ENCODE measurements at places on chromosomes 3 and 15. TPM values are rescaled to one million over a fixed set of nuclear protein-coding genes. Genes with fewer than 3 reads are reported as not detected.

Gene RTP1
- total RNA-seq: not detected

Gene IMP3
- total RNA-seq: 126 TPM

DNA sequence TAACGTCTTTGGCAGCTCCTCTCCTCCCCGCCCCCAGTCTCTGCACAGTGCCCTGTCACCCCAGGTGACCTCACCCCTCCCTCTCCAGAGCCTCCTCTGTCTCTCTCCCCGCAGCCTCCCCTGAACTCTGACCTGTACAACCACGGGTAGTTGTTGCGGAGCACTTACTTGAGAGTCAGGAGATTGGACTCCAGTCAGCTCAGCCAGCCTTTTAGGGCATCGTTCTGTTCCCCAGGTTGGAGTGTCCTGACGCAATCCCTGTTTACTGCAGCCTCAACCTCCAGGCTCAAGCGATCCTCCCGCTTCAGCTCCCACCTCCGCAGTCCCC, 177.7 kb downstream of the UACA start:
- no peak for DNase-seq

- no peak for DNase-seq
Measured at GRCh38 chr3:190105876-190106275, 14.8 kb downstream of the P3H2 start.

- no peak for DNase-seq
Measured at GRCh38 chr3:112056451-112056929, 22.0 kb downstream of the TMPRSS7 start.

Measured in Peyer's patch (tissue), 4 donors.